ELR (cell line): ENCODE measurements at places on chromosomes 6 and 20.

- no peak for DNase-seq
These were observed 9.9 kb downstream of the SYCP2 start for GRCh38 chr20:59923514-59923913.

DNA sequence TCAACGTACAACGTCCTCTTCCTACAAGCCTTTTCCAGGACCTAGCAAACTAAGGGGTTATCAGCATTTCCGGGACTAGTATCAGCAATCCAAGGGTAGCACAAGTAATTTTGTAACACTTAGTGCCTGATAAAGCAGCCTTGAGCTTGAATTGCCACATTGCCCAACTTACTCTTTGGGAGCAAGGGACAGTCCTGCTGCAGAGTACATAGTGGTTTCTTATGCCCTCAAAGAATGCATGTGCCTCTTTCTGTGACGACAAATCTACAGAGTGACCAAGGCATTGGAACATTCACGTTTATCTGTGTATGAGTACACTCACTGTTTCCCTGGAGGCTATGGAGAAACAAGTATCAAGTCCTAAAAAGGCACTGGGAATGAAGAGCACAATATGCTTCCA, 3.2 kb upstream of the ID4 start:
- DNase-seq: no peak

DNA sequence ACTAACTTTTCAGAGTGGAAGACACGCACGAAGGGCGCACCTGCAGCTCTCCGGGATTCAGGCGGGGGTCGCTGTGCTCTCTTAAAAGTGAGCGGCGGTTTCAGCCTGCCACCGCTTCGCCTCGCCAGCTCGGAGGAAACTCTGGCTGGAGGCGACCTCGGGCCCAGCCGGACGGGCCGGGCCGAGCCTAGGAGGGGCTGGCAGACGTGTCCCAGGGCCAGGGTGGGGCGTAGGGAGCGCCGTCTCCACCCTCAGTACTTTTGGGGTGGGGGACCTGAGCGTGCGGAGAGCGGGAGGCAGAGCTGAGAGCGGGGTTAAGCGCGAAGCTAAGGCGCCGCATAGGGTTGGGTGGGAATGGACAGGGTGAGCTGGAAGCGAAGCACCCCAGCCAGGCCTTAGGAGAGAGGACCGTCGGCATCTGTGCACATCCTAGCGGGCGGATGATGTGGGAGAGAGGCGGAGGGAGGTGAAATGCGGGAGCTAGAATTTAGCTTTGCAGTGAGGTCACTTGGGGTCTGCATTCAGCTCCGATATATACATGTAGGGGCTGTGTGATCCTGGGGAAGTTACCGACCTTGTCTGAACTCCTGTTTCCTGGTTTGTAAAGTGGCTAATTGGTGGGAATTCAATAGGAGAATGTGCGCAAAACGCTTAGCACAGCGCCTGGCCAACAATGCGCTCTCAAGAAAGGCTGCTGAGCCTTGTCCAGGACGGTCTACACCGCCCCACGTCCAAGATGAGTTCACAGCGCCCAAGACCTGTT, 6.5 kb upstream of the TFAP2A start:
- no peak for DNase-seq

DNA sequence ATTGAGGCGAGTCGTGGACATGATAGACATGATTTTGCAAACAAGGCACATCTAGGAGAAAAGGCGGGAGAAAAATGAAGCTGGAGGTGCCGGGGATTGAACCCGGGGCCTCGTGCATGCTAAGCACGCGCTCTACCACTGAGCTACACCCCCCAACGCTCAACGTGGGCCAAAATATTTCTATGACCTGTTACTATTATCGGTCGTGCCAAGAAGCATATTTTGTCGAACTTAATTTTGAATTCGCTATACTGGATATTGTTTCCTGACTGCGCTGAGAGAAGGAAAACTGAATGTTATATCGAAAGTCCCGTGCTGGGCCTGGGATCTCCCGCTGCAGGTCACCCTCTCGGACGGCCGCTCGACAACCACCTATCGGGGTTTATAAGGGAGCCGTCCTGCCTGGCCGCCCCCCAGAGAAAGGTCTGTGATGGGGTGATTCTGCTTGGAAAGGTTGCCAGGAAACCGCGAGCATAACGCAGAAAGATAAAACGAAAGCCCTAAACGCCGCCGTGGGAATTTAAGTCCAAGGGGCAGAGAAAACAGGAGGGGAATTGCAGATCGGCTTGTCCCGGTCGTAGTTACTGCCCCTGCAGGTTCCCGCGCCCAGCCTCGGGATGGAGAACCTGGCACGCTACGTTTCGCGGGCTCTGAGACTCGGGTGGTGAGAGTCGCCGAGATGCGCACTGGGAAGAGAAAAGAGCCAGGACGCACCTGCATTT, 60.0 kb downstream of the TRIM27 start:
- peak; percentile 79 for DNase-seq

- no peak for DNase-seq
These were observed 42.9 kb downstream of the HDGFL1 start for GRCh38 chr6:22612236-22612635.

GRCh38 chr6:15086348-15087158, 159.3 kb upstream of the JARID2 start:
- no peak for DNase-seq

GRCh38 chr6:26258212-26258977, 106.6 kb upstream of the BTN3A2 start:
- peak; percentile 39 for DNase-seq
